Karpas-422 (cell line): ENCODE measurements at places on chromosomes 4 and X. TPM values are rescaled to one million over a fixed set of nuclear protein-coding genes. Genes with fewer than 3 reads are reported as not detected.
A peak's percentile ranks its signal among the peaks of the same experiment; 100 is the strongest.

DNA sequence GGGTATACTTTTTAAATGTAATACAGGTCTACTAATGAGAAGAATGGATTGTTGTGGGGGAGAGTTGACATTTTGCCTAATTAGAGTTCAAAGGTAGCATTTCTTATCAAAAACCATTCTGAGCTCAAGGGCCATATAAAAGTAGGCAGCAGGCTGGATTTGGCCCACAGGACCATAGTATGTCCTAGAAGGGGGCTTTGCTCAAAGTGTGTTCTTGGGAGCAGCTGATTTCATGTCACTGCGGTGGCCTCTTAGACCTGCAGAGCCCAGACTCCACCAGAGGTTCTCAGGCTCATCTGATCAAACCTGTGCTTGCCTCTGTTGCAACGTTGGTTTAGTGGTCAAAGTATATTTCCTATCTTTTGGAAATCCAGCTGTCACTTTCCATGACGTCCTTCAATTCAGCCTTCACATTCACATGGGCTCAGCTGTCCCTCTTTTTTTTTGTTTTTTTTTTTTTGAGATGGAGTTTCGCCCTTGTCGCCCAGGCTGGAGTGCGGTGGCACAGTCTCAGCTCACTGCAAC is 34.6 kb upstream of the TENM3 start:
- no peak for DNase-seq

Gene ASB9
- not detected in 2 replicates for total RNA-seq

Gene SPANXN4
- not detected in 2 replicates for total RNA-seq

- no peak for DNase-seq
These were observed 85.0 kb upstream of the SORBS2 start for GRCh38 chr4:185896817-185897488.

GRCh38 chr4:61805227-61805626 is 605.1 kb downstream of the ADGRL3 start:
- no peak for DNase-seq

Gene CHRDL1
- not detected in 2 replicates for total RNA-seq

Gene PAK3
- not detected in 2 replicates for total RNA-seq

DNA sequence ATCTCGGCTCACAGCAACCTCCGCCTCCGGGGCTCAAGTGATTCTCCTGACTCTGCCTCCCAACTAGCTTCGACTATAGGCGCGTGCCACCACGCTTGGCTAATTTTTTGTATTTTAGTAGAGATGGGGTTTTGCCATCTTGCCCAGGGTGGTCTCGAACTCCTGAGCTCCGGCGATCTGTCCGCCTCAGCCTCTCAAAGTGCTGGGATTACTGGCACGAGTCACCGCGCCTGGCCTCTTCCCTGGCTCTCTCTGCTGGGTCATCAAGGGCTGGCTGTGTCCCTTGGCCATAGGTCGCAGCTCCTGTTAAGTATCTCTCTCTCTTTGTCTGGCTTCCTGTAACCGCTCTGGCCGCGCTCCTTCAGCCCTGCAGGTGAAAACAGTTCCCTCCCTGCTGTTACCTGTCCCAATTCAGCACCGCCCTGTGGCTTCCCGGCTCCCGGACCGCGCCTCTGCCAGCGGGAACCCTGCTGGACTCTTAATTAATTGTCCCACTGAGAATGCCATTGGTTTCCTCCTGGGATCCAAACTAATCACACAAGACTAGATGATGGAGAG is 1.3 kb upstream of the RGS12 start:
- no peak for DNase-seq

DNA sequence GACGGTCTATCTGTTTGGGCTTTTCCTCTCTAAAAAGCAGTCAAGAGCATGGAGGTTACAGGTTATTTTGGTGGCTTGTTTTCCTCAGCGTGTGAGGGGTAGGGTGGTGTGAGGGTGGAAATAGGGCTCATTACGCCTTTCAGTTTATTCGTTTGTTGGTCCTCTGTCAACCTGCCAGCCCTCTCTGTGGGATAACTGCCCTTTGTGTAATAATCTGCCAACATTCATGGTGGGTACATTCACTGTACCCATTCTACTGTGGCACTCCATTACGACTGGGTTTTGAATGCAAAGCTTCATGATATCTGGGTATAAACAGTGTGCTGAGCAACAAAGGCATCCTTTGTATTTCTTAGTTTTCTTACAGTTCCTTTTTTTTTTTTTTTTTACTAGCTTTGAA is 136.4 kb downstream of the ADGRL3 start:
- DNase-seq: no peak

DNA sequence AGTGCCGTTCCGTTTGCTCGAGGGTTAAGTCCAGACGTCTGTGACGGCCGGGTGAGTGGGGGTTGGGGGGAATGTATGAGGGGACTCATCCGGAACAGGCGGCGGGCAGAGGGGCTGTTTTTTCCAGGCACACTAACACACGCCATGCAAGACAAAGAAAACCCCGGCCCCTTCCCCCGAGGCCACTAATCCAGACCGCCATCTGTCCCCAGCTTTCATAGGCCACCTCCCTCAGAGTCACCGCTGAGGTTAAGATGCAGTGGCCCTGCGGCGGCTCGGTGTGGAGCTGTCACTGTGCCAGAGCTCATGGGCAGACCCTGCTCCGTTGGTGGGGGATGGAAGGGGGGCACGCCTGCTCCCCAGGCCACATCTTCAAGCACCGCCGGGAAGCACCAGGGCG is 34.1 kb downstream of the SORCS2 start:
- DNase-seq: no peak

Gene TLR3
- total RNA-seq: 4.3 and 9.7 TPM in 2 replicates

Gene ART3
- not detected in 2 replicates for total RNA-seq

Gene UGT2B17
- not detected in 2 replicates for total RNA-seq

DNA sequence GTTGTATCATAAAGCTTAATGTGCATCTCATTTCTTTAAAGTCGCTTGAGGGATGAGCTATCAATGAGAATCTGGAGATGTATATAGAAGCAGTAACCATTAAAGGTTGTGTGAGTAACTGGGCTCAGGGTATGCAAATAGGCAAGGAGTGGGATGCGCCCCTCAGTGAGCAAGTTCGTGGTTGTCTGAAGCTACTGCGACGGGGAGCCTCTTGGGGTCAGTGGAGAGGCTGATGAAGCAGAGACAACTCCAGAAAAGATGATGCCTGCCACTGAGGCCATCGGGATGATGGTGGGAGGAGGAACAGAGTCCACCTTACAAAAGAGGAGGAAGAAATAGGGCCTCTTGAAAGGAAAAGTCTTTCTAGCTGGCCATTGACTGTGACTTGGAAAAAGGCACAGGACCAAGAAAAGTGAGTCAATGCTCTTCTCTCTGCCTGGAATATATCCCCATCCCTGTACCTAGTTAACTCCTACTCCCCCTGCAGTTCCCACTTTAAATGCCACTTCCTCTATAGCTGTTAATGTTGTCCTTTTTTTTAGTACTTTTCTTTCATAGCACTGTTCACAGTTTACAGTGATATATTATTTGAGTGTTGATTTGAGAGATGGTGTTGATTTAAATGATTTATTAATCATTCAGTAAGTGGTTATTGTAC is 51.4 kb upstream of the LSM6 start:
- DNase-seq: peak; percentile 95

GRCh38 chr4:155392481-155393184 is 15.9 kb upstream of the MAP9 start:
- DNase-seq: no peak

DNA sequence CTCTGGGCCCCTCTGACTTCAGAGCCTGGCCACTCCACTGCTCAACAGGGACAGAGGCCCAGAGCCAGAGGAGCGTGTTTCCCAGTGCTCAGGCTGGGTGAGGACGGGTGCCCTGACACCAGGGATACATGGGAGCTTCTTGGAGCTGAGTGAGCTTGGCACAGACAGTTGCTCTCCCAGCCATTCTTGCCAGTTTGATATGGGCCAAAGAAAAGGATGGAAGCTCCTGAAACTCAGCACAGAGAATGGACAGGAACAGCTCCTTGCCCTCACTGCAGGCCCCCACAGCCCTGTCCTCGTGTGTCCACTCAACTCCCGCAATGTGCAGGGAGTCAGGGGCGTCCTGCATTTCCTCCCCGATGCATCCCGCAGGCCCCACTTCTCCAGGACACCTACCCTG is 38.8 kb downstream of the NSG1 start:
- DNase-seq: no peak

- no peak for DNase-seq
These were observed 858.4 kb downstream of the ADGRL3 start for GRCh38 chr4:62058571-62058970.

DNA sequence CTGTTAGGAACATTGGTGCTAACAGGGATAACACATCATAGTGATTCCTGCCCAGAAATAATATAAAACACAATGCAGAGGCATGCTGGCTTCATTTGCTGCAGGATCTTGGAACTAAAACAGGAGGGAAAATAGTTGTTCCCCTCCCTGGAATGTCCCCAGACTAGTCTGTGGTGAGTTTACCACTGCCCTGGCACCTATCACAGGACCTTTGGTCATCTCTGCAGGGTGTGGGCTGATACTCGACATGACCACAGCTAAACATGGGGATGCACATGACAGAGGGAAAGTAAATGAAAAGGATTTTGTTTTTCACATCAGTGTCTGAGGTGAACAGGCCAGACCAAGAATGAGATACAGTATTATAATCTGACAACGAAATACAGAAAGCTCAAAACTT is 160.2 kb upstream of the DKK2 start:
- DNase-seq: no peak

Gene CPE
- total RNA-seq: not detected in 2 replicates

GRCh38 chr4:82618103-82618720 is 56.4 kb upstream of the TMEM150C start:
- DNase-seq: no peak

DNA sequence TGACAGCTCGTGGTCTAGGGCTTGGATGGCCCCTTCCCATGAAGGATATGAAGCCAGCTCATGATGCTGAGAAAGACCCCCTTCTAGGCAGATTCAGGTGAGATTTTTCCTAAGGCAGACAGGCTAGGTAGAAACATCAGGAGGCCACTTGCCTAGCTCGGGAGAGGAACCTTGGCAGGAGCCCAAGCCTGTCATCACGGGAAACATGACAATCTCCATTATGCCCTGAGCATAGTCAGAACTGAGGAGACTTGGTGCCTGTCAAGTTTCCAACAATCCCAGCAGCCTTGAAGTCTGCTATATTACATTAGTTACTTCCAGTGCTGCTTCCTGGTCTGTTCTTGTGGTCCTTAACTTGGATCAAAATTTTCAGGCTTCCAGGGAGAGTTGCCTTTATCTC is 18.7 kb upstream of the WDR1 start:
- DNase-seq: no peak

GRCh38 chr4:153159016-153159415 is 45.2 kb upstream of the TRIM2 start:
- DNase-seq: peak; percentile 56

DNA sequence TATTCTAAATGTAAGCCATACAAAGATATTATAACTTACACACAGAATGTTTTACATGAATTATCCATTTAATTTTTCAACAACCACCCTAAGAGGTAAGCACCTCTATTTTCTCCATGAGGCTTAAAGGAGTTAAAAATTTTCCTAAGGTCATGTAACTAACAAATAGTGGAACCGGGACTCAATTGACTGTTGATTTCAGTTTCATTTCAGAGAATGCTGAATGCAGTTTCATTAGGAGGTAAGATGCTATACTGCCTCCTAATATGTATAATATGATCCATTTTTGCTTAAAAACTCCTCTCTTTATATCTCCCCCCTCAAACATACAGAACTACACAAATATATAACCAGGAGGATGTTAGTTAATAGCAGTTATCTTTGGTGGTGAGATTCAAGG is 29.1 kb downstream of the PHKA1 start:
- DNase-seq: no peak

Gene UGT2B11
- not detected in 2 replicates for total RNA-seq

- DNase-seq: no peak
These were observed 95.4 kb downstream of the NYX start for GRCh38 chrX:41542536-41542935.

- DNase-seq: no peak
These were observed 173.9 kb upstream of the FTHL17 start for GRCh38 chrX:31245714-31246113.

DNA sequence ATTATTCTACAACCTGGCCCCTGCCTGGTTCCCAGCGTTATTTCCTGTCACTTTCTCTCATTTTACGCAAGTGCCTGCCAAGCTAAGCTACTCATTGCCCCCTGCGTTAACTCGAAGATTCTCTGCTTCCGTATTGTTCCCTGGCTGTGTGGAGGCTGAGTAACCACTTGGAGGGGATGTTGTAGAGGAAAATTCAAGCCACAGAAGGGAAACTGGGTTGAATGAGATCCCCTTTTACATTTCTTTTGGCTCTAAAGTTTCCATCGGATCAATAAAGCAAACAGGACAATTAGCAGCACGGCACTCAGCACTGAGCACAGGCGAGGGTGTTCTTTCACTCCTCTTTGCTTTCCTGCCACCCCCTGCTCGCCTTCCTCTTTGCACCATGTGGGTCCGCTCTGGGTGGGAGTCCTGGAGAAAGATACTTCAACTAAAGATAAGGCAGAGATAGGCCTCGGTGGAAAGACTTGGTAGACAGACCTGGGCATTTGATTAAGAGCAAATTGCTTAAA is 4.2 kb upstream of the TMSB4X start:
- DNase-seq: no peak

Gene ARMCX6
- 43.1 and 57.2 TPM in 2 replicates for total RNA-seq

Gene NSG1
- 0.75 TPM in 1 of 2 replicates, not detected in the other for total RNA-seq

DNA sequence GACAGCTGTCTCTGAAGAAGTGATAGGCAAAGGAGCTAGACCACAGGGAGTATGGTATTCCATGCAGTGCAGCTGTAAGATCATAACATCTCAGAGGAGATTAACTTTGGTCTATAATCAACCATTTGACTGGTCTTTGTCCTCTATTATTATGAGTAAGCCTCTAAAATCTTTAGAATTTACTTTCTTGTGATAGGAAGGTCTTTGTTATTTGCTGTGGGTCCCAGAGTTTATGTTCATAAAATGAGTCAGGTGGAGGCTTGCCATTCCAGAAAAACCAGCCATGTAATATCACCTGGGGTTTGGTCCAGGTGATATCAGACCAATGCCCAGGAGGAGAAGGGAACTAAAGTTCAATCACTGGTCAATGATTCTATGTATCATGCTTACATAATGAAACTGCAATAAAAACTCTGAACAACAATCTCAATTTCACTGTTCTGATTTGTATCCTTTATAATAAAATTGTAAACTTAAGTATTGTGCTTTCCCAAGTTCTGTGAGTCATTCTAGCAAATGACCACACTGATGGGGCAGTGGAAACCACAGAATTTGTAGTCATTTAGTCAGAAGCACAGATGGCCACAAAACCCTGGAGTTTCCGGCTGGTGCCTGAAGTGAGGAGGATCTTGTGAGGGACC is 239.6 kb upstream of the TRAM1L1 start:
- no peak for DNase-seq

- no peak for DNase-seq
These were observed 1109.3 kb upstream of the LCORL start for GRCh38 chr4:19130866-19131265.

- DNase-seq: no peak
These were observed 1.5 kb downstream of the STARD8 start for GRCh38 chrX:68648960-68649359.
